ENCODE measurements at places on chromosomes 2 and 18.

GRCh38 chr2:68779595-68779994 lies 45.0 kb downstream of the ARHGAP25 start:
- DNase-seq = no peak

DNA sequence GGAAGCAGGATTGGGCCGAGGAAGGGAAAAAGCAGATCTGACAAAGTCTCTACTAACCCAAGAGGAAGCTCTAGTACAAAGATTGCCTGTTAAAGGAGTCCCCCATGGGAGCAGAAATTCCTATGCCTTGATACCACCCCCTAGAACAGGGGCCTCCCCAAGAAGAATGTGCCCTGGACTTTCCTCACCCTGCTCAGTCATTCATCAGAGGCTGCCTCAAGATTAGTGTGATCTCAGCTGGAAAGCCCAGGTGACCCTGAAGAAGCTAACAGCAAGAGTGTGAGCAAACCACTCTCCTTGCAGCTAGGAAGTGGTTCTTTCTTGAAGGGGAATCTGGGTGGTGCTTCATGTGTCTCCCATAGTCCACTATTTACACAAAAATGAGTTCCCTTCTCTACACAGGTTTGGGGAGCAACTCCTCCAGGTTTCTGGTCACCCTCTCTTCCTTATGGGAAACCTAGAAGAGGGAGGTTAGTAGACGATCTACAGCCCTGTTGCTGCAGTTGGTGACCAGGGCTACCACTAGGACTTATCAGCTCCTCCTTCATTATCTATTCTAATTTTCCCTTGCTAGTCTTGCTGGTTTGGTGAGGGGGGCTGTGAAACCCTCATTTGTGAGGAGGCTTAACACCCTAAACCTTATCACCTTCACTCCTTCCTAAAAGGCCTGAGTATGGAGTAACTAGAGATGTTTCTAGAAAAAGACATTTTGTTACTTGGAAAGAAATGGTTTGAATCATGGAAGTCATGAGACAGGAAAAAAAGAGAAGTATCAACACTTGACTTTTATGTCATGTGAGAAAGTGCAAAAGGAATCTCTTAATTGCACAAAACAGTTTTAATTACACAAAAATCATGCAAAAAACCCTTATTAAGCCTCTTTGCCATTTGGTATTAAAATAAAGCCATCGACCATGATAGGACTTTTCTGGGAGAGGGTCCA lies 2.9 kb upstream of the WDR7 start:
- DNase-seq = no peak

- no peak for DNase-seq
Measured at GRCh38 chr2:199428291-199428690, 29.4 kb downstream of the SATB2 start.

DNA sequence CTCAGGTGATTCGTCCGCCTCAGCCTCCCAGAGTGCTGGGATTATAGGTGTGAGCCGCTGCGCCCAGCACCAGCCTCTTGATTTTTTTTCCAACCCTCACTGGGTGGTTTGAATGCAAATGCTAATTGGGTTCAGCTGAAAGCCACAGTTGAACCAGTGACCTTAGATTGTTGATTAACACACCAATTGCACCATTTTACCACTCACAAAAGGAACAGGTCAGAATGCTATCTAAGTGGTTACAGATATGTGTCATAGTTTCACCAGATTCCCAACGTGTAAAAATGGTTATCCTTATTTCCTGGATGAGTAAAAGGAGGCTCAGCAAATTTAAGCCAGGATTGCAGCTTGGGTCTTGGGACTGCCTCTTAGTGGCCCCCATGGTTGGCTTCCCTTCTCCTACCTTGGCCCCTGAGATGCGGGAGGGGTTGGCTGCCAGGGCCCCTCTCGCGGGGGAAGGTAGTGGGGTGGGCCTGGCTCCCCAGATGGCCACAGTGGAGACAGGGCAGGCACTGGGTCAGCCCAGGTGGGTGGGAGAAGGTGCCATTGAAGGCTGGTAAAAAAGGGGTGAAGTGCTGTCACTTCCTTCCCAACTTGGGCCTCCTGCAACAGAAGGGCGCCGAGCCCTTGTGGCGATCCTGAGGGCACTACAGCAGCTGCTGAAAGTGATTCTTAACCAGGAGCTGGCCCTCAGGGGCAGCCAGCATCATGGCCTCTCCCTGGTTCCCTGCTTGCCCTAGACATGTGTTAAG lies 164.9 kb upstream of the HAAO start:
- DNase-seq = no peak

GRCh38 chr2:30310955-30311354 lies 79.6 kb downstream of the LBH start:
- DNase-seq = no peak

DNA sequence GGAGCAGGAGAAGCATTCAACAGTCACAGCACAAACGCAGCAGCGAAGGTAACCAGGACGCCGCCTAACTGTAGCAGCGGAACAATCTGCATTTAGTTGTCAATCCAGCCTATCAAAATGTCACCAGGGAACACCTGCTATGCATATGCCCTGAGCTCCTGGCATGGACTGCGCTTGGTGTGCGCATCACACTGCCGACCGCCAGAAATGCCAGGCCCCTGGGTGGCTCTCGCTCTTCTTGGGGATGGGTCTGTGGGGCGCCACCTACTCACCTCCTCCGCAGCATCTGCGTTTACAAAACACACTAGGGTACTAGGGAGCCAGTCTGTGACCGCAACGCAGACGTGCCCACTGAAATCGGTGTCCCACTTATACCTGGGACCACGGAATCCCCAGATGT lies 31.7 kb downstream of the ZNF516 start:
- no peak for DNase-seq

GRCh38 chr2:102637358-102637757 lies 18.0 kb downstream of the SLC9A2 start:
- DNase-seq = no peak

- no peak for DNase-seq
Measured at GRCh38 chr2:2826621-2827020, 495.5 kb upstream of the MYT1L start.

- DNase-seq = no peak
Measured at GRCh38 chr2:143463719-143464118, 334.5 kb downstream of the ARHGAP15 start.

- no peak for DNase-seq
Measured at GRCh38 chr2:100520224-100520623, 42.6 kb upstream of the PDCL3 start.

- no peak for DNase-seq
Measured at GRCh38 chr2:199336546-199336945, 121.2 kb downstream of the SATB2 start.

- no peak for DNase-seq
Measured at GRCh38 chr18:70377857-70378701, 89.2 kb downstream of the SOCS6 start.

GRCh38 chr2:130986890-130987493 lies 106.3 kb downstream of the FAM168B start:
- no peak for DNase-seq

- peak; percentile 73 for DNase-seq
Measured at GRCh38 chr2:224369028-224369632, 32.8 kb downstream of the FAM124B start.

DNA sequence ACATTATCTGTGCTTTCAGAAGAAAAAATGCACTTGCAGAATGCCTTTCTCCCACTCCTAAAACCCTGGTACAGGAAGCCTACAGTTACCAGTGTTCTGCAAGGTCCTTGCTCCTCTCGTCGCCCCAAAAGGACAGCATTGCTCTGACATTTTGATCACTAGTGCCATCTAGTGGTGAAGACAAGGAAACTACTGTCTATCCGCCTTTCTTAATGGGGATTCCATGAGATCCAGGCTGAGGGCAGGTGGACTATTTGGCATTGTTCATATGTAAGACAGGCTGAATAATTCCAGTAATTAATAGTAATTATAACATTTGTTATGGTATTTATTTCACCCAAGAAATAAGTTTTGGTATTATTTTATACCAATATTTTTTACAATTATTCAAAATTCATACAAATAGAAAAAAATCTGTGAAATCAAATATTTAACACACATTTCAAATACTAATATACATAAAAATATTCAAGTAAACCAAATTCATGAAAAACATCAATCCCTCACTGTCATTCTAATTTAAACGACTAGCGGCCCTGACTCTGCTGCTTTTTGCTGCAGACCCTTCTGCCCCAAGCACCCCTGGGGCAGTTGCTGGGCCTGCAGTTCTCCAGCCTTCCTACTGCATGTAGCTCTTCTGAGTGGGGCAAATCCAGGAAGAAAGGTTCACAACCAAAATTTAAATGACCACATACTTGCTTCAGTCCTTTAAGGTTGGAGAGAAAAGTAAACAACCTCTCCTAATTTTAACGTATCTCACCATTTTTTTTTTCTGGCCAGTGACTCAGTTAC lies 19.0 kb downstream of the TPGS2 start:
- peak; percentile 81 for DNase-seq

- DNase-seq = no peak
Measured at GRCh38 chr2:45734952-45735351, 83.5 kb downstream of the PRKCE start.

- DNase-seq = peak; percentile 89
Measured at GRCh38 chr2:230932556-230933511, 7.8 kb upstream of the GPR55 start.

DNA sequence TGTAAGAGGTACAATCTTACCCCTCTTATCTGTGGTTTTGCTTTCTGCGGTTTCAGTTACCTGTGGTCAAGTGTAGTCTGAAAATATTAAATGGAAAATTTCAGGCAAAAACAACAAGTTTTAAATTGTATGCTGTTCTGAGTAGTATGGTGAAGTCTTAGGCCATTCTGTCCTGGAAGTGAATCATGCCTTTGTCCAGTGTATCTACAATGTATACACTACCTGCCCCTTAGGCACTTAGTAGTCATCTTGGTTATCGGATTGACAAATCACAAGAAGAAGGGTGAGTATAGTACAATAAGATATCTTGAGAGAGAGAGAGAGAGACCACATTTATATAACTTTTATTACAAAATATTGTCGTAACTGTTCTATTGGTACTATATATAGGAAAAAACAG lies 43.5 kb downstream of the RAB3GAP1 start:
- DNase-seq = peak; percentile 5

- DNase-seq = no peak
Measured at GRCh38 chr2:141692829-141693228, 438.0 kb downstream of the LRP1B start.

DNA sequence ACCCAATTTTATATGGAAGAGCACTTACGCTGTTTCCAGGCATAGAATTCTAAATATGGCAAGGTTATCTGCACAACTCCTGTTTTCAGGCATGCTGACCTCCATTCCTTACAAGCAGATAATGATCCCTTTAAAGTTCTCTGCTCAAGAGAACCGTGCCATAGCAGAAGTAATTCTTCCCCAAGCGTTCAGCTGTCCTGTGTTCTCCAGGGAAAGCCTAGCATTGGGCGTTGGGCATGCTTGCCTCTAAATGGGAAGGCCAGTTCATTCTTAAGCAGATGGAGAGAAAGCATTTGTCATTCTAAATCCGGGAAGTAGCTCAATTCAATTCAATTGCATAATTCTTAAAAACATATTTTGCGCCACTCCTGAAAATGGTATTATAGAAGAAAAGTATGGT lies 55.7 kb upstream of the EML4 start:
- DNase-seq = no peak

- DNase-seq = no peak
Measured at GRCh38 chr2:187171318-187171717, 276.7 kb downstream of the CALCRL start.

- DNase-seq = no peak
Measured at GRCh38 chr18:48074929-48075706, 144.7 kb upstream of the SMAD2 start.

- peak; percentile 11 for DNase-seq
Measured at GRCh38 chr2:58289029-58289428, 47.9 kb upstream of the FANCL start.

- peak; percentile 10 for DNase-seq
Measured at GRCh38 chr2:47569658-47570475, 166.9 kb downstream of the MSH2 start.

GRCh38 chr2:151334082-151334815 lies 23.1 kb upstream of the TNFAIP6 start:
- peak; percentile 96 for DNase-seq

DNA sequence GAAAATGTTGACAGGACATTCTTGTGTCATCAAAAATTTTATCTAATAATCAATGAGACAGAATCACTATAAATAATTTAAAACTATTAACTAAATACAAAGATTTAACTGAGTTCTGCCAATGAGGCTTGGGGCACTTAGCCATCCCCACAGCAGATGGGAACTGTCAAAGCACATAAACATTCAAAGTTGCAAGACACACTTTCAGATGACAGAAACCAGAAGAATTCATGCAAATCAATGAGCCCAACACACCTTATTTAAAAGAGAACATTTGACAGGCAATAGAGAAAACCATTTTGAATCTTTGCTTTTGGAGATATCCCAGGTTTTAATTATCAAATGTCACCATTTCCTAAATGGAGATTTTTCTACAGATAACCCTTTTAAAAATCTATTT lies 566.2 kb downstream of the IRS1 start:
- no peak for DNase-seq

- DNase-seq = peak; percentile 63
Measured at GRCh38 chr18:11251229-11251890, 102.0 kb upstream of the PIEZO2 start.

DNA sequence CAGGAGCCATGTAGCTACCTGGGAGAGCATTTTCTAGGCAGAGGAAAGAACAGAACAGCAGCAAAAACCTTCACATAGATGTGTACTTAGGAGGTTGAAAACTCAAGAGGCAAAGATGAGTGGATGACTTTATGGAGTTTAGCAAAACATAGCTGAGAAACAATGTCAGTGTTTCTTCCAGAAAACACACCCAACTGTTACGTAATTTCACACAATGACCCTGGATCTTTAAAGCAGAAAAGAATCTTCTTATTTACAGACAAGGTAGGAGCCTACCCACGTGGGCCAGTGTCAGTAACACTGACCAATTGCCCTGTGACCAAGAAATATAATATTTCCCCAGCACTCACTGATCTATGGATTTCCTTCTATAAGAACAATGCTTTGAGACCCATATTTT lies 254.6 kb downstream of the CDH20 start:
- peak; percentile 46 for DNase-seq

Data from cardiac fibroblast (primary cell).